ENCODE measurements at places on chromosomes 5 and 9.

DNA sequence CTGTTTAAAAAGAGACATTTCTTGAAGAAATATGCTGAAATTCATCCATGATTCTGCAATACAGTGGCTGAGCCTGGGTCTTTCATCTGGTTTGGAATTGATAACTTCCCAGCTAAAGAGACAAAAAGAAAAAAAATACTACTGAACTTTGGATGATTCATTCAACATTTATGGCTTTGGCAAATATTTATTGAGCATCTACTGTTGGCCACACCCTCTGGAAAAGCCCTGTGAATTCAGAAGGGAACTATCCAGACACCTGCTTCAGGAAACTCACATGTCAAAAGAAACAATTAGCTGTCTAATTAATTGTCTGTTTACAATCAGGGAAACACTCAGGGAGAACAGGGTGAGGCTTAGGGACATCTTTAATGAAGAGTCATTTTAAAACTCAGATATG, 17.8 kb upstream of the ZNF622 start:
- DNase-seq: no peak

DNA sequence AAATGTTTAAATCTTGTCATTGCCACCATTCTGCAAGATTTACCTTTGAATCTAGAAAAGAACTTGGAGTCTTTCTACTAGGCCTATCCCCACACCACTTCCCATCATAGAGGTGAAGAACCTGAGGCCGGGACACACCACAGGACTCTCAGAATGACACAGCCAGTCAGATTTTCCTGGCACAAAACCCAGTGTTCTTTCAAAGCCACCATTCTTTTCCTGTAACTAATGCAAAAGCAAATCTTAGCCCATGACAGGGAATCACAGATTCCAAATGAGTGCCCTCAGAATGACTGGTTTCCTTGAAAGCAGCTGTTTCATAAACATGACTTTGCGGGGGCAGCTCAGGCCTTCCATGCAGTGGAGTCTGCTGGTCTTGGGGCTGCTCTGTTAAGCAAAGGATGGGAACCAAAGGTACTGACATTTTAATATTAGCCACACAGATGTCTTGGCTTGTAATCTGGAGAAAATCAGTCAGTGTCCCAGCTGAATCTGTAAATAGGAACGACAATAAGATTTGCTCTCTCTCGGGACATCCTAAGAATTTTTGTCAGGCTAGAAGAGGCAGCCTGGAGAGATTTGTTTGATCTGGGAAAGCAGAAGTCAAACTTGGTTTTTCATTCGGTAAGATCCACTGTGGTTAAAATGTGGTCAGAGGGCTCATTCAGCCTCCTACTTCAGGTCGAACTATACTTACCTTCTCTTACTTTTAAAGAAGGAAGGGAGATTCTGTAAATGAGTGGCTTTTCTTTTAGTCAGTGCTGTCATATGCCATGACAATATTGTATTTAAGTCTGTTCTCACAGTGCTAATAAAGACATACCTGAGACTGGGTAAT, 115.1 kb downstream of the PALM2AKAP2 start:
- no peak for DNase-seq

- no peak for DNase-seq
Observed at GRCh38 chr9:7656636-7657035, 142.9 kb downstream of the DMAC1 start.

GRCh38 chr9:129722913-129723312, 29.9 kb downstream of the PTGES start:
- DNase-seq: no peak
